Activated CD4-positive, CD25-positive, alpha-beta regulatory T cell (primary cell): ENCODE measurements at places on chromosomes 13 and 19.

DNA sequence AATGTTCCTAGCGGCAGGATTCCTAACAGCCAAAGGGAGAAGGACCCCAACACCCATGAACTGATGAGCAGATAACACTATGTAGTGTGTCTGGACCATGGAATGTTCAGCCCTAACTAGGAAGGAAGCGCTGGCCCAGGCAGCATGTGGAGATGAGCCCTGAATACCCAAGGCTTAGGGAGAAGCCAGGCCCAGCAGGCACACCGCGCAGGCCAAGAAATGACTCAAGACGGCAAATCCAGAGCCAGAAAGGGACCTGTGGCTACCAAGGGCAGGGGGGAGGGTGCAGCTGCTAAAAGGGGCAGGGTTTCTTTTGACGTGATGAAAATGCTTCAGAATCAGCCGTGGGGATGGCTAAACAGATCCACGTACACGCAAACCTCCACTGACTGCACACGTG is 20.7 kb upstream of the TINCR start:
- DNase-seq = no peak

DNA sequence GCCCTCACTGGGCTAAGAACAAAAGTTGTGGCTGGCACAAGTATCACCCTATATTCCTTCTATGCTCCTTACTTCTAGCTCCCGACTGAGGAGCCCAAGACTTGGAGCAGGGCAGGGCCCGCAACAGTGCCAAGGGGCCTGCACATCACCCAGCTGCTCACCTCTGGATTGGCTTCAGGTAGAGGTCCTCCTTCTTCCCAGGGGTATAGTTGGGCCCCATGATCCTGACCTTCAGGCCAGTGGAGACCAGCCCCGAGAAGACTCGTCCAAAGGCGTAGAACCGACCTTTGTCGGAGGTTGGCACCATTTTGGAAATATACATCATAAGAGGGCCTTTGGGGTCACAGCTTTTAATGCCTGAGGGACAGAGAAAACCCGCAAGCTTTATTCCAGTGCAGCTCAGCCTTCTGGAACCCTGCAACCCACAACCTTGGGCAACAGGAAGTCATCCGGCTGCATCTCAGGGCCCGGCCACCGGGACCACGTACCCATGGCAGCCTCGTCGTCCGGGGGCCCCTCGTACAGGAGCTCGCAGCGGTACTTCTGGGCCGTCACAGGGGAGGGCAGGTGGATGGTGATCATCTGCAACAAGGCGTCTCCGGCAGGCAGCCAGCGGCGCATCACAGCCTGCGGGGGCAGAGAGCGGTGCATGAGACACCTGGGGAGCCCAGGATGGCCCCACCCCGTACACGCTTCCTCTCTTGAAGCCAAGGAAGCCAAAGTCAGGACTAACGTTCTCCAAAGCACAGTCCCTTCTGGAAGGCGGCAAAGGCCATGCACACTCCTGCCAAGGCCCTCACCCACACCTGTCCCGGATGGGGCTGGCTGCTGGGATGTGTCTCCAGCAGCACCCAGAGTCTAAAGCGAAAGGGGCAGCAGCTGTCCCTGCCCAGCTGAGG is 4.7 kb downstream of the EEF2 start:
- DNase-seq = no peak

GRCh38 chr19:29680447-29680846 is 15.2 kb downstream of the PLEKHF1 start:
- DNase-seq = peak; percentile 68

DNA sequence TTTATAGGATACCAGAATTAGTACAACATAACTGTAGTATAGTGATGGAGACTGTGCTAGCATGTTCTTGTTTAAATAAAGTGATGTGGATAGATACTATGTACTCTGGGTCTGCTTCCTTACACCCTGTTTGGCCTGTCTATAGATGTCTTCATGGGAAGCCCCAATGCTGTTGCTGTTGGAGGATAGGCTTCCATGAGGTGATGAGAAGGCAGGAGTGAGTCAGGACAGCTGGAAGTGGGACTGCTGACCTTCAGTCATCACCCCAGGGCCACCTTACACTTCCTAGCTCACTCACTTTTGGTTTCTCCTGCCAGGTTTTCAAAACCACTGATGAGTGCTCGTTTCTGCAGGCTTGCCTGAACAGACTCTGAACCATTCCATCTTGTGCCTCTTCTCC is 4.2 kb downstream of the KCTD4 start:
- DNase-seq = no peak

DNA sequence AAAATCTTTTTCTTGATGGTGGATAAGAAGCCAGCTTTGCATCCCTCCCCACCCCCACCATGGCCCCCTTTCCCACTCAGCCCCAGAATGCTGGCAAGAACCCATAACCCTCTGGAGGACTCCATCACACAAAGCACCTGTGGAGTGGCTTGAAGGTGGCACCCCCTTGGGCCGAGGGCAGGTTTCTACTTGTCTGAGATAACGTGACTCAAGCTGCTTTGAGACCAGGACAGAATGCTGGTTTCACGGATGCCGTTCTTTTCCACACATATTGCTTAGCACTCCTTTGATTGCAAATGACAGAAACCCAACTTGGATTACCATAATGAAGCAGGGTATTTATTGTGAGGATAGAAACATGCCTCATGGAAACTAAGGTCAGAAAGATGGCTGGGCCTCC is 82.2 kb downstream of the LACC1 start:
- no peak for DNase-seq

DNA sequence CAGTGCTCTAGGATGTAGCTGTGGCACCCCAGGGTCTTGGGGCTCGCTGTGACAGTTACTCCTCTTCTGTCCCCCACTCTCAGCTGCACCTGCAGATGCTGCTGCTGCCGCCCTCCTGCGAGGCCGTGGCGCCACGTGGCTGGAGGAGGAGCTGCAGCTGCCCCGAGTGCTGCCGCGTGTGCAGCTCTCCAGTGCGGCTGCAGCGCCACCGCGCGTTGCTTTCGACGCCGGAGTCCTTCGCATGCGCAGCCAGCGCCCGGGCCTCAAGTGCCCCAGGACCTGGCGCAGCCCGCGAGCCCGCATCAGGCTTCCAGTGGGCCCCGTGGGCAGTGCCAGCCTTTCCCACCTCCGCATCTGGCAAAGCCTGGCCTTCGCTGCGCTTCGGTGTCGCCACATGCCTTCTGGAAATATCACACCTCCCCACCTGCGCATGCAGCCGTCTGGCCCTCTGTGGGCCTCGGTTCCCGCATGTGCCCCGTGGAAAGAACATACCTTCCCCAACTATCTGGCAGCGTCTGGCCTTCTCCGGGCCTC is 692 bp upstream of the ZNF580 start:
- DNase-seq = no peak

GRCh38 chr13:99103536-99103935 is 97.1 kb upstream of the UBAC2 start:
- no peak for DNase-seq

- no peak for DNase-seq
These were observed 574 bp downstream of the MKNK2 start for GRCh38 chr19:2050349-2050990.

DNA sequence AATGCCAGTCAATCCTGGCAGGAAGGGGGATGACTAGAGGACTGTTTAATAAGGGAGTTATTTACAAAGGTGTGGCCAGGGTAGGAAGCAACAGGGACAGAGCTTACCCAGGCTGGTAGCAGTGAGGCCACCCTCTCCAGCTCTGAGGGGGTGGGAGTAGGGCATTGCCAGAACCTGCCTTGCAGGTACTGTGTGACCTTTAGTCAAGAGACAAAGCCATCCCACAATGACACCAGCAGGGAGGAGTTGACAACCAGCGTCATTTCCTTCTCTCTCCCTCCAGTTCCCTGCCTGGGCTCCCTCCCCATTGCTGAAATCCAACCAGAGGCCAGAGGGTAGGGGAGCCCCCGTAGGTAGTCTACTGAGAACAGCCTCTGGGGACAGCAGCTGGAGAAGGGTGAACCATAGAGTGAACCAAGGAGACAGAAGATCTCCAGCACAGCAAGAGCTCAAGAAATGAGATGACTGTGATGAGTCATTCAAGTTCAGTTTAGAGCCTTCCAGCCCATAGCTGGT is 33.3 kb upstream of the SPATA13 start:
- DNase-seq = no peak

DNA sequence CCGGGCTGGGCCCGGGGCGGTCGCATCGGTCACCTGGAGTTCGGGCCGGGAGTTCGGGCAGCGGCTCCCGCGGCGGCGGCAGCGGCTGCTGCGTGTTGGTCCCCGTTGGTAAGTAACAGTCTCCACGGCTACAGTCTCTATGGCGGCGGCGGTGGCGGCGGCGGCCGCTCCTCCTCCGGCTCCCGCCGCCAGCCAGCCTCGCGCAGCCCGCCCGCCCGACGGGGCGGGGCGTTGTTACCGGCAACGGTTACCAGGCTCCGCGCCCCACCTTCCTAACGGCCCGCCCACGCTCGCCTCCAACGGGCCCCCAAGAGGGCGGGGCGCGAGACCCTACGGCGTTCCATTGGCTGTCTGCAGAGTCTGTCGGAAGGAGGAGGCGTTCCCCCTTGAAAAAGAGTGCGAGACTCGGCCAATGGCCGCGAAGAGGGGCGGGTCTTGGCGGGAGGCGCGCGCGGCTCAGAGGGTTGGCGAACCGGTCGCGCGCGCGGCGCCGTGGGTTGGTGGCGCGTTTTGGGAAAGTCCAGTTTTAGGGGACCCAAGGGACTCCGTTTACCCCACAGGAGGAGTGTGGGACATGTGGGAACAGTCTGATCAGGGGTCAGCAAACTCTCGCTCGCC is at the start of gene RFX2:
Gene RFX2 (minus strand): TSS at position 141 of the 618 bp plus-strand sequence. CDS start 63,004 bp downstream, outside the sequence.
- peak; percentile 95 for DNase-seq

GRCh38 chr13:24270639-24271141 is 38.7 kb upstream of the C1QTNF9 start:
- peak; percentile 26 for DNase-seq

DNA sequence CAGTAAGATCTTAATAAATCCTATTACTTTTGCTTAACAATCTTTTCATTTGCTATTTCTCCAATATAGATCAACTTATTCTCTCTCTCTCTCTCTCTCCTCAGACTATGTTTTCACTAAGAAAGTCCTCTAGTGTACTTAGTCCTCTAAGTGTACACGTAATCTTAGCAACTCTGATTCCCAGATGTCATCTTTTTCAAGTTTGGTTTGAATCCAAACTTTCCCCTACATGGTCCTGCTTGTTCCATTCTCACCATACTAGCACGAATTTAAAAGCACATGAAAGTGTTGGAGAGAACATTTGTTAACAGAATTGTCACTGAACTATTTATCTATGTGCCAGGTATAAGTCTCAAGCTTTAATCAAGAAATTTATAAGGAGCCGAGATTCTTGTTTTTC is 202.9 kb downstream of the SPRY2 start:
- DNase-seq = no peak

GRCh38 chr19:1001538-1002166 is 1.4 kb downstream of the GRIN3B start:
- peak; percentile 39 for DNase-seq

DNA sequence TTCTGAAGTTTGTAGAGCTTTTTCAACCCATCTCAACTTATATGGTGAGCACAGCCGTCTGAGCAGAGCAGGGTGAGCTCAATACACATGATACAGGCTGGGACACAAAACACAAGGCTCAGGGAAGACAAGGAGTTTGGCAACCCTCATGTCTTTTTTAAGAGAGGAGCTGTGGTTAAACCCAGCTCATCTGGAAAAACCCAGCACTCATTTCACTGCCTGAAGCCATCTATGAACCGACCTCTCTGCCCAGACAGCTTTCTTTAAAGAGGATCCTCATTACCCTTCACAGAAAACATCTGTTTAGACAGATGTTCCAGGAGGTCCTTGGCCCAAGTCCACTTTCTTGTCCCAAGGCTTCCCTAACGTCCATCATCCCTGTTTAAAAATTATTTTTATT is 170.0 kb upstream of the TSHZ3 start:
- DNase-seq = no peak

DNA sequence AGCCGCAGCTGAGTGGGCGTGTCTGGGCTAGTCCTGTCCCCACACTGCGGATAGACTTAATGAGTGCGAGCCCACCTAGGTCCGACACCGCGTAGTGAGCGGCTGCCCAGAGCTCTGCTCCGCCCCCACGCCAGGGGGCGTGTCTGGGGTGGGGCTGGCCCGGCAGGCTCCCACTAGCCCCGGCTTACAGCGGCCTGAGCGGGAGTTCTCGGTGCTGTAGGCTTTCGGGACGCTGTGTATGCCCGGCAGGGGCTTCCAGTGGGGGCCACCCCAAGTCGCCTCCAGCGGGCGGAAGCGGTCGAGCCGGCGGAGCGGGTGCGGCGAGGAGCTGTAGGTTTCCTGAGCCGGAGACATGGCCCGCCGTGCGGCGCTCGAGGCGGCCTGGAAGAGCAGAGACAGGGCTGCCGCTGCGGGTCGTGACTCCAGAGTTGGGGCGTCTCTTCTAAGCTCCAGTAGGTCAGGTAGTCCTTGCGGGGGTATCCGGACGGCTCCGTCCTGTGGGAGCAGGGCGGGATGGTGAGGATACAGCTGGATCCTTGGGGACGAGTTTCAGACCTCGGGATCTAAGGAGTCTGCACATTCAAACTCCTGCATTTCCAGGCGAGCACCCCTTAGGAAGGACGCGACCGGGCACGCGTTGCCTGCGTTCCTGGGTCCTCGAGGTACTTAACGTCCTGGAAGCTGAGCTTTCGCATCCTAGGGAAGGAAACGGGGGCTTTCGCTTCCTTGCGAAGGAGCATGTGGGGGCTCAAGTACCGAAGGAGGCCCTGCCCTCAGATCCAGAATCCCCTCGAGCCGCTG is 1.2 kb downstream of the CGB7 start:
- DNase-seq = peak; percentile 21

- DNase-seq = no peak
These were observed 24.3 kb downstream of the CAPN12 start for GRCh38 chr19:38719761-38720558.

DNA sequence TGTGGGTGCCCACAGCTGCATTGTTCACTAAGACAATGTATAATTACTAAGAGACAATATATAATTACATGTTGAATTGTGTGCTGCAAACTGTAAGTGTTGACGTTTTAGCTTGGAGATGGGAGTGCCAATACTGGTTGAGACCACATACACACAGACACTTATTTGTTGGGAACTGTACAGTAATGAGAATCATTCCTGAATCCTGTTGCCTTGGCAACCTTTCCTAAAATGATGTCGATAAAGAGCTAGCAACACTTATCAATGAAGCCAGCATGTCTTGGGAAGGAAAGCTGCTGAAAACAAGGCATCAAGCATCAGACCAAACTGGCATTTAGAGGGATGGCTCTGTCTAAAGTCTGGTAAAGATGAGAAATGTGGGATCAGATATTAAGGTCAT is 51.3 kb downstream of the PCDH8 start:
- no peak for DNase-seq

- no peak for DNase-seq
These were observed 303.6 kb downstream of the GPC5 start for GRCh38 chr13:91701975-91702374.
